ENCODE measurements at places on chromosomes 5 and 9.

- no peaks in the 10 kb centered on the region for H3K27me3 ChIP-seq
- H3K36me3 ChIP-seq = no peaks in the 10 kb centered on the region
- DNase-seq = no peak
Measured at GRCh38 chr9:110536822-110537221, 42.7 kb downstream of the SVEP1 start.

GRCh38 chr5:180090769-180091546 is 19.4 kb upstream of the RNF130 start:
- H3K4me1 ChIP-seq = peaks cover 15% of the 10 kb centered on the region
- H3K36me3 ChIP-seq = no peaks in the 10 kb centered on the region
- peak; percentile 64 for DNase-seq
- H3K27ac ChIP-seq = no peak overlapping the region
- no peaks in the 10 kb centered on the region for H3K27me3 ChIP-seq
- peak overlapping the region; percentile 59 for H3K4me3 ChIP-seq

- no peak overlapping the region for H3K27ac ChIP-seq
- peaks cover 50% of the 10 kb centered on the region for H3K27me3 ChIP-seq
- DNase-seq = no peak
- no peaks in the 10 kb centered on the region for H3K4me1 ChIP-seq
- H3K4me3 ChIP-seq = no peak overlapping the region
Measured at GRCh38 chr5:35046774-35047173, 975 bp downstream of the AGXT2 start.

- no peaks in the 10 kb centered on the region for H3K4me1 ChIP-seq
- no peaks in the 10 kb centered on the region for H3K36me3 ChIP-seq
- DNase-seq = no peak
- no peak overlapping the region for H3K4me3 ChIP-seq
- no peaks in the 10 kb centered on the region for H3K27me3 ChIP-seq
Measured at GRCh38 chr9:96551403-96551802, 68.2 kb downstream of the CDC14B start.

DNA sequence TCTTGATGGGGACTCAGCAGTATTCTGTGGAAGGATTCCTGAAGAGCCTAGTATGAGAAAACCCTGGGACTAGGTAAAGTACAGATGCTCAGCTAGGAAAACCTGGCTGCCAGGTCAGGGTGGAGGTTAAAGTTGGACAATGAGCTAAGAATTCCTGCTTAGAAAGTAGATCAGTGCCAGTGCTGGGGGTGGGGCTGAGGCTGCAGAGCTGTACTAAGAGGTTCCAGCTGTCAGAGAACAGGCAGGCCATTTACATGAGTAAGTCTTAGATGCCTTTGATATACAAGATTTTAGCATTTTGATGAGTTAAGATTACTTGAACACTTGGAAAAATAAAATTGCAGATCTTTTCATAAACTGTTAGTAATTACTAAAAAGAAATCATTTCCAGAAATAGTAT is 332.3 kb upstream of the NUDT12 start:
- no peak overlapping the region for H3K27ac ChIP-seq
- no peak for DNase-seq
- H3K4me1 ChIP-seq = no peaks in the 10 kb centered on the region
- no peaks in the 10 kb centered on the region for H3K36me3 ChIP-seq

DNA sequence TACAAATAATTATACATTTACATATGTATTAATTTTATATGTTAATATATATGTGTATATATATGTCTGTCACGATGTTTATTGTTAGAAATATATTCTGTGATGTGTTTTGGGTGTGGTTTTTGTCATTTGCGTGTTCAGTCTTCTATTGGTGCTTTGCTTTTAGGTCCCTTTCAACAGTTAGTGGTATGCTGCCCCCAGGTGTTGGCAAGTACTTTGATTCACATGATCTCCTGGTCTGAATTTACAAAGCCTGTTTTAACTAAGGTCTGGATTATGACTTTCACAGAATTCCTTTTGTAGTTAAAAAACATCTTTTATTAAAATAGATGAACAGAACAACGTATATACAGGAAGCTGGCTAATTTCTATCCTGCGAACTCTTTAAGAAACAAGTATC is 271.5 kb downstream of the CCDC171 start:
- H3K36me3 ChIP-seq = no peaks in the 10 kb centered on the region
- H3K27me3 ChIP-seq = 0 out of 2 replicates have a peak, but pooled peaks cover 5% of the 10 kb centered on the region
- H3K4me3 ChIP-seq = no peak overlapping the region
- no peaks in the 10 kb centered on the region for H3K4me1 ChIP-seq
- peak; percentile 48 for DNase-seq

DNA sequence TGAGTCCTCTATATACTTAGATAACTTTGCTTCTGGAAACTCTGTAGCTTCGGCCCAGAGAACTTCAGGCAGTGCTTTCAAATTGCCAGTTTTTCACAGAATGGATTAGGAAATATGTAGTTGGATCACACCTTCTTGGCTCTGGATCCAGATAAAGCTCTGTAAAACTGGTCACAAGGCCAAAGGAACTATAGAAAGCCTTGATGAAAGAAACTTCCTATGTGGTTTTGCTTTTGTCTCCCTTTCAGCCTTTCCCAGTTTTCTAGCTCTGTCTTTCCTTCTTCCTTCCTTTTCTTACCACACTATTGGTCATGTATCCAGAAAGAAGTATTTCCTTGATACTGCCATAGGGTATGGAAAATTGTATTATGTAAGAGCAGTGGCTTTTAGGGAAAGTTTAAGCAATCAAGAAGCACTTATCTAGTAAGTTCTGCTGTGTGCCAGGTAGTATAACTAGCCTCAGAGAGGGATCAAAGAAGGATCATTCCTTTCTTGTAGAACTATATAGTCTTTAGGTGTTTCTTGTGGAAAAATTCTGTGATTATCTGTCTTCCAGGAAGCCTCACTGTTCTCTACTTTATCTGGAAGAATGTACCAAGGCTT is 6.3 kb downstream of the GPR21 start:
- no peaks in the 10 kb centered on the region for H3K27me3 ChIP-seq
- H3K27ac ChIP-seq = no peak overlapping the region
- DNase-seq = no peak
- no peak overlapping the region for H3K4me3 ChIP-seq

DNA sequence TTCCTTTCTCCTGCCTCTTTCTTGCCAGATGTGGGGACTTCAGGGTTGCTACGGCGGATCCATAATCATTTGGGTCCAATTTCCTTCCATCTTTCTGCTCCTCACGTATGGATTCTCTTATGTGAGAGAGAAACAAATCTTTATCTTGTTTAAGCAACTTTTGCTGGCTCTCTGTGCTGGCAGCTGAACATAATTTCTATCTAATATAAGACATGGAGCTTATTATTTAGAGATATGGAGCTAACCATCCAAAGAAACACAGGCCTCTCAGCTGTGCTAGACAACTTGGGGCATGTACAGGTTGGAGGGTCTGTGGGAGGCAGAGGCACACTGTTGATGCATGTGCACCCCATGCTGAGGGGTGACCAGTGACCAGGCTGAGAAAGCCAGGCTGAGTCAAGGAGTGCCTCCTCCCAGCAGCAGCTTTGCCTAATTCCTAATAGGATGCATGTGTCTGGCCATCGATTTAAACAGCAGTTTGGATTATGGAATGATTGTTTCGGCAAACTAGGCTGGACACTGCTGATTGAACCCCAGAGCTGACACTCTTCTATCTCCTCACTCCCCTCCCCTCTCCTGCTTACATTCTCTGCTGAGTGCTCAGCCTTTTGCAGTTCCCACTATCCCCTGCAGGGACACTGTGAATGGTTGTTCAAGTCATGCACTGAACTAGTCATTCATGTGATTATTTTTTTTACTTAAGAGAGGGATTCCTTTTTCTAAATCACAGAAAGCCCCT is 195.8 kb downstream of the ERCC6L2 start:
- peak; percentile 16 for DNase-seq
- no peaks in the 10 kb centered on the region for H3K4me1 ChIP-seq
- H3K4me3 ChIP-seq = no peak overlapping the region
- no peak overlapping the region for H3K27ac ChIP-seq
- no peaks in the 10 kb centered on the region for H3K27me3 ChIP-seq
- H3K36me3 ChIP-seq = no peaks in the 10 kb centered on the region

GRCh38 chr5:96548905-96549304 is 113.3 kb upstream of the CAST start:
- DNase-seq = no peak
- no peak overlapping the region for H3K4me3 ChIP-seq
- H3K4me1 ChIP-seq = no peaks in the 10 kb centered on the region
- H3K27ac ChIP-seq = no peak overlapping the region
- H3K36me3 ChIP-seq = no peaks in the 10 kb centered on the region
- H3K27me3 ChIP-seq = no peaks in the 10 kb centered on the region

GRCh38 chr5:128905568-128906110 is 59.6 kb upstream of the SLC27A6 start:
- H3K27ac ChIP-seq = no peak overlapping the region
- no peak overlapping the region for H3K4me3 ChIP-seq
- H3K36me3 ChIP-seq = no peaks in the 10 kb centered on the region
- H3K27me3 ChIP-seq = no peaks in the 10 kb centered on the region
- peak; percentile 61 for DNase-seq
- H3K4me1 ChIP-seq = no peaks in the 10 kb centered on the region

- H3K27me3 ChIP-seq = peaks cover 67% of the 10 kb centered on the region
- no peak overlapping the region for H3K4me3 ChIP-seq
- DNase-seq = no peak
- H3K27ac ChIP-seq = no peak overlapping the region
- H3K4me1 ChIP-seq = no peaks in the 10 kb centered on the region
Measured at GRCh38 chr5:66675406-66675805, 79.2 kb downstream of the MAST4 start.

- H3K27me3 ChIP-seq = no peaks in the 10 kb centered on the region
- no peaks in the 10 kb centered on the region for H3K36me3 ChIP-seq
- no peak overlapping the region for H3K4me3 ChIP-seq
Measured at GRCh38 chr5:139688751-139689372, 40.7 kb downstream of the CXXC5 start.

All from HCT116 (cell line).